ENCODE measurements at places on chromosomes 6 and 20. TPM values are rescaled to one million over a fixed set of nuclear protein-coding genes. Genes with fewer than 3 reads are reported as not detected.

DNA sequence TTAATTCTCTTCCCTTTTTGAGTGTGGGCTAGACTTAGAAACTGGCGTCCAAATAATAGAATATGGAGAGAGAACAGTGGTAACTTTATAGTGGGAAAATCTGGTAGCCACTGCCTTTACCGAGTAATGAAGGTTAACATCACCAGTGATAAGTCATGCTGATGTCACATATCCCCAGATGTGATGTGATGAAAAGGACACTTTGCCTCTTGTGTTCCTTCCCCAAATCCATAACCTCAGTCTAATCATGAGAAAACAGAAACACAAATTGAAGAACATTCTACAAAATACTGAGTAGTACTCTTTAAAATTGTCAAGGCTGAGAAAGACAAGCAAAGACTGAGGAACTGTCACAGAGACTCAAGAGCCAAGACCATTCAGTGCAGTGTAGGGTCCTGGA, 17.8 kb downstream of the ANKS1A start:
- H3K27ac ChIP-seq: no peak overlapping the region
- peaks cover 6% of the 10 kb centered on the region for H3K36me3 ChIP-seq
- DNase-seq: no peak
- peaks cover 25% of the 10 kb centered on the region for H3K4me1 ChIP-seq
- H3K27me3 ChIP-seq: peaks cover 10% of the 10 kb centered on the region
- H3K4me3 ChIP-seq: no peak overlapping the region

- H3K36me3 ChIP-seq: peaks cover 5% of the 10 kb centered on the region
- no peaks in the 10 kb centered on the region for H3K4me1 ChIP-seq
- H3K4me3 ChIP-seq: no peak overlapping the region
Measured at GRCh38 chr6:20135677-20136268, 76.5 kb downstream of the MBOAT1 start.

DNA sequence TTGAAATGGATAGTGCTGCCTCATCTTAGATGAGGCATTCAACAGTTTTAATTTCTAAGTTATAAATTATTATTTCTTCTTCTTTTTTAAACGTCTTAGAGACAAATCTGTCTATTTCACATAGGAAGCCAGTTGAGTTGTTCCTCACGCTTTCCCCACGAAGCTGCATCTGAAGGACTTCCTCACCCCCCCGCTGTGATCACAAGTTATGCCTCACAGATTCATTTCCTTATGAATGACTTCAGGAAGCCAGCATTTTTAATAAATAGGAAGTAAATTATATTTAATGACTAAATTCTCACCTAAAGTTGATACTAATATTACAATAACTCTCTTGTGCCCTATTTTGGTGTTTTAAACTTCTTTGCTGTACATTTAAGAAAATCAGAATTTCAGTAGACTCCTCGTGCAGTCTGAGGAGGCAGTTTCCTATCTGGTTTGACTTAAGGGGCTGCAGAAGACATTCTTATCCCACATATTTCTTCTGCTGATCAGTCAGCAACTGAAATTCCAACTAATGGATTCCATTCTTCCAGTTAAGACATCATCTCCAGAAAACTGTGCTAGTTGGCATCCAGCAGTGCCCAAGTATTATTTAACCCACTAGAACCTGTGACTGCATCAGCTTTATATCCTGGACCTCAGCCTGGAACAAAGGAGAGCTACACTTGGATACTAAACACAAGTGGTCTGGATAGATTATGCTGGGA, 182.7 kb upstream of the CCN2 start:
- no peaks in the 10 kb centered on the region for H3K36me3 ChIP-seq
- peaks cover 13% of the 10 kb centered on the region for H3K27me3 ChIP-seq
- DNase-seq: no peak
- no peak overlapping the region for H3K27ac ChIP-seq
- no peak overlapping the region for H3K4me3 ChIP-seq

- no peak overlapping the region for H3K27ac ChIP-seq
- peaks cover 1% of the 10 kb centered on the region for H3K36me3 ChIP-seq
- no peak overlapping the region for H3K4me3 ChIP-seq
- no peak for DNase-seq
- peaks cover under 1% of the 10 kb centered on the region for H3K4me1 ChIP-seq
Measured at GRCh38 chr6:37309046-37309445, 44.7 kb upstream of the RNF8 start.

DNA sequence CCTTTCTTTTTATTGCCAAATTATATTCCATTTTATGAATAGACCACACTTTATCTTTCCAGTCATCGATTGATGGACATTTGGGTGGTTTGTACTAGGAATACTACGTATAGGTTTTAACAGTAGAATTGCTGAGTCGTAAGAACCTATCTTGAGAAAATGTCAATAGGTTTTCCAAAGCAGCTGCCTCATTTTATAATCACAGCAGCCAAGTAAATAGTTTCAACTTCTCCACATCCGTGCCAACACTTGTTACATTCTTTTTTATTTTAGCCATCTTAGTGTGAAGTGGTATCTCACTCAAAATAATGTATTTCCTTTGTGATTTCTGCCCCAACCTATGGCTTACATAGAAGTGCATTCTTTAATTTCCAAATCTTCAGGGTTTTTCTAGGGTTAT, 479.2 kb downstream of the CDH26 start:
- H3K27me3 ChIP-seq: no peaks in the 10 kb centered on the region
- H3K36me3 ChIP-seq: no peaks in the 10 kb centered on the region
- no peak for DNase-seq
- H3K4me3 ChIP-seq: no peak overlapping the region

KHDRBS2 gene
- 0.50 TPM for total RNA-seq

DYNLT2 gene
- 3.0 TPM for total RNA-seq

All from T-helper 17 cell (primary cell).